Ovary (tissue), 10 donors: ENCODE measurements at places on chromosomes 11 and 22. TPM values are rescaled to one million over a fixed set of nuclear protein-coding genes. Genes with fewer than 3 reads are reported as not detected.

DNA sequence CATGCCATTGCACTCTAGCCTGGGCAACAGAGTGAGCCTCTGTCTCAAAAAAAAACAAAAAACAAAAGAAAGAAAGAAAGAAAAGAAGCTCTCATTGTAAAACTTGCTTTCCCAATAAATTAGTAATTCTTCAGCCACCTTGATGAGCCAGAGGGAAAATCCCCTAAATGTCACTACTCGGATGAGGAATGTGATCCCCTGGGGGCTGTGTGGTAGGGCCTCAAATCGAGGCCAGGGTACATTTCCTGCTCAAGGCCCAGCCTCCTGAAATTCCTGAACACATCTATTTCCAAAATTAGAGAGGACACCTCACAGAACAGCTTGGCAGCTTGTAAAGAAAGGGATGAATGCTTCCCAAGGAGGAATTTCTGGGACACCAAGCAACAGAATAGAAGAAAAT is 147.1 kb upstream of the SESN3 start:
- no peak for DNase-seq

DNA sequence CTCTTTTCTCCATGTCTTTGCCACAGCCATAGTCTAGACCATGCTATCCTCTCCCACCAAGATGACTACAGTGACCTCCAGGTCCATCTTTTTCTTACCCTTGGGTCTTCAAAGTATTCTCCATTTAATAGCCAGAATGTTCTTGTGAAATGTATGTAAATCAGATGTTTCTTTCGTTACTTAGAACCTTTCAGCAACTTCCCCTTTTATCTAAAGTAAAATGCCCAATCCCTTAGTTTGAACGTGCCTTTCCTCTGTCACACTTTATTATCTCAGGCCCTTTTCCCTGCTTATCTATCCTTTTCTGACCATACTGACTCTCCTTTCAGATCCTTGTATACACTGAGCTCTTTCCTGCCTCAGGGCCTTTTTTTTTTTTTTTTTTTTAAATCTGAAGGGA is 17.9 kb downstream of the RBM4B start:
- no peak for DNase-seq

GRCh38 chr11:76620489-76620888 is 50.1 kb downstream of the LRRC32 start:
- DNase-seq: no peak

Gene INS
- not detected for polyA plus RNA-seq

- DNase-seq: no peak
Measured at GRCh38 chr11:7688238-7688826, 15.0 kb upstream of the CYB5R2 start.

Gene HTR3B
- polyA plus RNA-seq: not detected

Gene ADAMTS15
- 2.7 TPM for polyA plus RNA-seq

DNA sequence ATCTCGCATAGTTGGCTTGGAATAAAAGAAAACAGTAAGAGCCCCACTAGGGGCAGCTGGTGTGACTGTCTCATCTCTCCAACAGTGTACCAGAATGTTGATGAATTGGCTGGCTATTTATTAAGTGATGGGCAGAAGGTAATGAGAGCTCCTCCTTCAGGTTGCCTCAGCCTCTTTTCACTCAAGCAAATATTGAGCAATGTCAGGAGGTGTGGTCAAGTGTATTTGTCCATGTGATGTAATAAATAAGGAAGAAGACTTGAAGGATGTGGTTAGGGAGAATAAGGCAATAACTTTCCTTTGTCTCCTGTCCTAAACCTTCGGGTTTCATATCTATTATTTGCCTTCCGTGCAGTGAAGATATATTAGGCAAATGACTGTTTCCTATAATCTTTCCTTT is at the start of gene TCN1:
Gene TCN1, minus strand, starts transcription at position 91 of the 400 bp plus-strand sequence. Its CDS starts 17 bp downstream, at position 74.
- no peak for DNase-seq

DNA sequence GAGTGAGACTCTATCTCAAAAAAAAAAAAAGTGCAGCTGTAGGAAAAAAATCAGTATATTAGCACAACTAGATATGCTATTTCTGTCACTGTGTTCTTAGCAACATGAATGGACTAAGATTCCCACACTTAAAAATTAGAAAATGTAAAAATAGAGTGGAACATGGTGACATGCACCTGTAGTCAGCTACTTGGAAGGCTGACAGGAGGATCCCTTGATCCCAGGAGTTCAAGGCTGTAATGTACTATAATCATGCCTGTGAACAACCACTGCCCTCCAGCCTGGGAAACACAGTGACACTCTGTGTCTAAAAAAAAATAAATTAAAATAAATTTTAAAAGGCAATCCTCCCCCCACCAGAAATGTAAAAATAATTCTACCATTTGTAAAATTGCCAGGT is 29.8 kb downstream of the PICALM start:
- no peak for DNase-seq
